ENCODE measurements at places on chromosomes 13 and 19.

- DNase-seq: no peak
Measured at GRCh38 chr19:2477141-2477710, 1.3 kb downstream of the GADD45B start.

- DNase-seq: no peak
Measured at GRCh38 chr19:4803736-4804695, 12.5 kb downstream of the FEM1A start.

GRCh38 chr13:113599391-113599790 is 14.8 kb downstream of the TFDP1 start:
- DNase-seq: no peak

GRCh38 chr19:41915021-41915775 is 13.1 kb downstream of the ERFL start:
- no peak for DNase-seq

DNA sequence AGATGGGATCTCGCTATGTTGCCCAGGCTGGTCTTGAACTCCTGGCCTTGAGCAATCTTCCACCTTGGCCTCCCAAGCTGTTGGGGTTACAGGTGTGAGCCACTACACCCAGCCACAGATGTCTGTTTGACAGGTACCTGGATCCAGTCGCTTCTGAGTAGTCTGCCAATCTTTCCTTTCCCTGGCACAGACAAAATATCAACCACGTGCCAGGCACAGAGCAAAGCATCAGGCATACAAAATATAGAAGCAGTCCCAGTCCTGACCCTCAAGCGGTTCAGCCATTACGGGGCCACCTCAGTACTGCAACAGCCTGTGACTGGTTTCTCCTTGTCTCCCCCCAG is 3.8 kb downstream of the ELAVL1 start:
- DNase-seq: no peak

GRCh38 chr13:98990701-98991100 is 12.8 kb upstream of the DOCK9 start:
- no peak for DNase-seq

DNA sequence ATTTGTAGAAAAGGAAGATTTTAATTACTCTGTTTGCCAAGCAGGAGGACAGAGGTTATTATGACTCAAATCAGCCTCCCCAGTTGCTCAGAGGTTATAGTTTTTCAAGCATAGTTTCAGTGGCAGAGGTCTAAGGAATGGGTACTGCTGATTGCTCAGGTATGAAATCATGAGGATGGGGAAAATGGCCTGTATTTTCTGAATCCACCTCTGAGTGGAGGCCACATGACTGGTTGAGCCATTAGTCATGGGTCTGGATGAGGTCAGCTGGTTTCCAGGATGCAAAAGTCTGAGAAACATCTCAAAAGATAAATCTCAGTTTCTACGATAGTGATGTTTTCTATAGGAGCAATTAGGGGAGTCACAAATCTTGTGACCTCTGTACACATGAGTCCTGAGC is 62.8 kb upstream of the CEACAM8 start:
- no peak for DNase-seq

- DNase-seq: no peak
Measured at GRCh38 chr13:53638040-53638439, 609.4 kb downstream of the OLFM4 start.

DNA sequence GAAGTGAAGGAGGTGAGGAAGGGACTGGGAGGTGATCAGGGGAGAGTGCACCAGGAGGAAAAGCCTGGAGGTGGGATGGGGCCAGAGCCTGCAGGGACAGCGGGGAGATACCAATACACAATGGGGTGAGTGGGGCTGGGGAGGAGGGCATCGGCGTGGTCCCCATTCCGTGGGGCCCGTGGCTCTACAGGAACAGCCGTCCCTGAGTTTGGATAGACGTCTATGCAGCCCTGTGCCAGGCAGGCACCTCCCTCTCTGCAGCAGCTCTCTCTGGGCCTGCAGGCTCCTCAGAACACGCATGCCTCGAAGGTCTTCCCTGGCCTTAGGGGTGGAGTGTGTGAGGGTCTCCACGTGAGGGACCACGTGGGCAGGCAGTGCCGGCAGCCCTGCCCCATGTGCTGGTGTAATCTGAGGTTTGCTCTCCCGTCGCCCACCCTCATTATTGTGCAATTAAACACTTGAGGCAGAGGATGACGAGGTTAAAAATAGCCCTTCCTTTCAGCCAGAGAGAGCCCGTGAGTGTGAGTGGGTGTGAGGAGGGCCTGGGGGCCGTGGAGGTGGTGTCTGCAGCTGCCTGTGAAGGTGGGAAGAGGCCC is 16.5 kb downstream of the C2CD4C start:
- no peak for DNase-seq

- DNase-seq: no peak
Measured at GRCh38 chr19:38842439-38843174, 7.2 kb downstream of the HNRNPL start.

- DNase-seq: no peak
Measured at GRCh38 chr13:32086791-32087441, 55.3 kb downstream of the FRY start.

DNA sequence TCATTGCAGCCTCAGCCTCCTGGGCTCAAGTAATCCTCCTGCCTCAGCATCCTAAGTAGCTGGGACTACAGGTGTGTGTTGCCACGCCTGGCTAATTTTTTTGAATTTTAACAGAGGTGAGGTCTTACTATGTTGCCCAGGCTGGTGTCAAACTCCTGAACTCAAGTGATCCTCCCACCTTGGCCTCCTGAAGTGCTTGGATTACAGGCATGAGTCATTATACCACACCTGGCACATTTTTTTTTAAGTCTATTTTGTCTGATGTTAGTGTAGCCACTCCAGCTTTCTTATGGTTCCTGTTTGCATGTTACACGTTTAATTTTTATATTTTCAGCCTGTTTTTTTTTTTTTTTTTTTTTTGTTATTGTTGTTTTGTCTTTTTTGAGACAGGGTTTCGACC is 24.8 kb downstream of the KDM4B start:
- no peak for DNase-seq

DNA sequence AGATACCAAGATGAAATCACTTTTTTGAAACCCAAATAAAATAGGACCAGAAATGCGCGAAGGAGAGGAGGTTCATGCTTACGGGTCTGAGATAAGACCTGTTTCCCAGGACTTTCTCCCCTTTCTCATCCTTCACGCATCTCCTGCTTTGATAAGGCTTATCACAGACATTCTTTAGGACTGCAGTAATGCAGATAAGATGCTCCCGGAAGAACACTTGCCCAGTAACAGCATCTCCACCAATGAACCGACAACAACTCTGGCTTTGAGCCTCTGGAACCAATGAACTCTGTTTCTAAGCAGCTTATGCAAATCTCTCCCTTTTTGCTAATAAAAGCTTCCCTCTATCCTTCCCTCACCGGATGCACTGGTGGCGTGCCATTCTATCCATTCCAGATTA is 783.4 kb upstream of the ARGLU1 start:
- no peak for DNase-seq

GRCh38 chr13:113865427-113865826 is 1.6 kb upstream of the GAS6 start:
- no peak for DNase-seq

- DNase-seq: no peak
Measured at GRCh38 chr19:2253106-2254063, 2.8 kb downstream of the JSRP1 start.

- no peak for DNase-seq
Measured at GRCh38 chr13:66618702-66619101, 611.4 kb downstream of the PCDH9 start.

- DNase-seq: no peak
Measured at GRCh38 chr19:35661995-35662340, 4.3 kb upstream of the UPK1A start.

DNA sequence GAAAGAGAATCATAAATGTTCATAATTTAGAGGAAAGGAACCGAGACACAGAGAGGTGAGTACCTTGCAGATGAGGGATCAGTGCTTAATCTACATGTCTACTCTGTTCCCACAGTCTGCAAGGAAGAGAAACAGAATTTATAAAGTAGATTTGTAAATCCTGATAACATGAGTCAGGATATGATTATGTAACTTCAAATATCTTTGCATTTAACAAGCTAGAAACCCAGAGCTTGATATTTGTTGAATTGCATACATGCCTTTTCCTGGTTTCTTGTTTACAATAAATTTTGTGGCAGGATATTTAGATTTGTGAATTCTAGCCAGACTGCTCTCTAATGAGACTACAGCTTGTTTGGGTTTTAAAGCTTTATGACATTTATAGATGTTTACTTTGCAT is 219.2 kb downstream of the ENOX1 start:
- no peak for DNase-seq

GRCh38 chr13:39444866-39445265 is 158.1 kb downstream of the LHFPL6 start:
- DNase-seq: no peak

GRCh38 chr19:15733895-15734294 is 3.9 kb upstream of the OR10H3 start:
- DNase-seq: no peak

DNA sequence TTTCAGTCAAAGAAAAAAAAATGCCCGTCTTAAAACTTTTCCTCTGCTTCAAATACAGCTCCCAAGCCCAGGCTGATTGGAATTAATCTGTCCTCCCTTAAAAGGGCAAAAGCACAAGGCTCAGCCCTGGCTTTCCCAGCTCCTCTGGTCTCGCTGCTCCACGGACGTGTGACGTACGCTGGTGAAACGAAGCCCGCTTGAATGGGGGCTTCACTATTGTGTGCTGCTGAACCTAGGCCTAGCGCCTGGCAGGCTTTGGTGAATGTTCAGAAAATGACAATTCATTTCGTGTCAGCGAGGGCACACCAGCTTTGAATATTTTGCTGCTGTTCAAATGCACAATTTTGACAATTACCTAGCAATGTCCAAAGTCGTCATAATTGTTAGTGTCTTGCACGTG is 615 bp upstream of the ZNF135 start:
- DNase-seq: no peak

GRCh38 chr13:51618626-51619025 is 34.4 kb downstream of the WDFY2 start:
- DNase-seq: no peak

GRCh38 chr13:99042521-99043250 is 64.8 kb upstream of the DOCK9 start:
- DNase-seq: no peak

DNA sequence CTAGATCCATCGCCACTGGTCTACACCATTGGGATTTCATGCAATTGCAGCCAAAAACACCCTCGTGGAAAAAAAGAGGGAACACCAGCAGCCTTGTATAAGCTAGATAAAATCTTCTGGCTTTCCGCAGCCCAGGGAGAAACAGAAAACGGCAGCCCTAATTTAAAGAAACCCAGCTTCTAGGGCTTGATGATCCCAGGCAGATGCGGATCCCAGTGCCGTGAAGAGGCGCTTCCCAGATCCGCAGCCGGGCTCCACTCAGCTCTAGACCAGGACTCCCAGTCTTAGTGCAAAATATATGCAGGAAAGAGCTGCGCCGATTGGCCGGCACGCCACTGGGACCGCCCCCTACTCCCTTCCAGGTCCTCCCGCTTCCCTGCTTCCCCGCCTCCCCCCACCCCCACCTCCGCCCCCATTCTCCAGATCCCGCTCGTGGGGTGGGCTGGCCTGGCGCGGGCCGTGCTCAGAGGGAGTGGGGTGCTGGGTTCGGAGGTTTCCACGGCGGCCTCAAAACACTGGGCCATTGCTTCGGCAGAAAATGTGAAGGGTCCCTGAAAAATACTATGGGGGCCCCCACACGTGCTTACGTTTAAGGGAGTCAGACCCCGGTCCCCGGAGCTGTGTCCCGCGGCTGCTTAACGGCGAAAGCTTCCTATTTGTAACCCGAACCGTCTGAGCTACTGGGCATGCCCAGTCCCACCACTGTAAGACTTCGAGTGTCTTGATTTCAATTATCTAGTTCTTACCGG is 63.1 kb downstream of the SERP2 start:
- peak; percentile 30 for DNase-seq

DNA sequence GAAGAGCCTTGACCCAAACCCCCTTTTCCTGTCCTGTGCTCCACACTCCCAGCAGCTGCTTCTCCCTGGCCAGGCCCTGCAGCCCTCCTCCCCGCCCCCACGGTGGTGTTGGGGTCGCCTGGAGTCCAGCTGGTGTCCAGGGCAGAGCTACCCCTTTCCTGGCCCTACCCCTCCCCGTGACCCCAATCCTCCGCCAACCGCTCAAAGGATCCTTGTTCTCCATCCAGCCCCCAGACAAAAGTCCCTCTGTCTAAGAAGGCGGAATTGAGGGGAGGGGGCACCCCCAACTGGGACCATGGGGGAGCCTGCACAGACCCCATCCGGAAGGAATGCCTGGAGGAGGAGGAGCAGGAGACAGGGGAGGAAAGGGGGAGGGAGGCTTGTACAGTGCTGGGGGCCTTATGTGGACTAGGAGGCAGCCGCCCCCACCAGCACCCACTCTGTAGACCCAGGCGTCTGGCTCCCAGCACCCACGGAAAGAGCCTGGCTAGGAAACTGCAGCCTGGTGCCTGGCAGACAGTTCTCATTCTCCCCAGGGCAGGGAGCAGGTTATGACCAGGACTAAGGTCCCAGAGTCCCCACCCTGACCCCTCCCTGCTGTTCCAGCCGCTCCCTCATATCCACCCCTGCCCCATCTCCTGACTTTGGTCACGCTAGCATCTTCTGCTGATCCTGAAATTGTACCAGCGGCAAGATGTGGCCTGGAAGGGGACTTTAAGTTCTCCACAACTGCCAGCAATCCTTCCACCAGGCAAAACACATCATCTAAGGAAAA is at the start of gene FXYD3:
Gene FXYD3 (plus strand): TSS at position 647 of the 775 bp plus-strand sequence. CDS start 3,554 bp downstream, outside the sequence.
- DNase-seq: no peak

GRCh38 chr13:48478391-48478790 is 54.5 kb downstream of the RCBTB2 start:
- DNase-seq: no peak
